ENCODE measurements at places on chromosomes 11 and 22.

DNA sequence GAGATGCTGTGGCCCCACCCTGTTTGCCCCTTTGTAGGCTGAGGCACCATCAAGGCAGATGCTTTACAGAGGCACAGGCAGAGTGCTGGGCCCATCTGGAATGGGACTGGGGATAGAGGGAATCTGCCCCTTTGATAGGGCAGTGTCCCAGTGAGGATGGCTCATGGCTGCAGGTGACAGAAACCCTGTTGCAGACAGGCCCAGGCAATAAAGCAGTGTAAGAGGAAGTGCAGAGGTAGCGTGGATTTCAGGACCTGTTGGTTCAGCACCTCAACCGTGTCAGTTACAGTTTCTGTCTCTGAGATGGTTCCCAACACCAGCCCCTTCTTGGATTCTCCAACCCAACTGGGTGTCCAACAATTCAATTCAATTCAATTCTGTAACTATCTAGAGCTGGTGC lies 25.1 kb downstream of the PRDM11 start:
- no peak for DNase-seq

- no peak for DNase-seq
These were observed 226.8 kb downstream of the BLID start for GRCh38 chr11:121889186-121889585.

DNA sequence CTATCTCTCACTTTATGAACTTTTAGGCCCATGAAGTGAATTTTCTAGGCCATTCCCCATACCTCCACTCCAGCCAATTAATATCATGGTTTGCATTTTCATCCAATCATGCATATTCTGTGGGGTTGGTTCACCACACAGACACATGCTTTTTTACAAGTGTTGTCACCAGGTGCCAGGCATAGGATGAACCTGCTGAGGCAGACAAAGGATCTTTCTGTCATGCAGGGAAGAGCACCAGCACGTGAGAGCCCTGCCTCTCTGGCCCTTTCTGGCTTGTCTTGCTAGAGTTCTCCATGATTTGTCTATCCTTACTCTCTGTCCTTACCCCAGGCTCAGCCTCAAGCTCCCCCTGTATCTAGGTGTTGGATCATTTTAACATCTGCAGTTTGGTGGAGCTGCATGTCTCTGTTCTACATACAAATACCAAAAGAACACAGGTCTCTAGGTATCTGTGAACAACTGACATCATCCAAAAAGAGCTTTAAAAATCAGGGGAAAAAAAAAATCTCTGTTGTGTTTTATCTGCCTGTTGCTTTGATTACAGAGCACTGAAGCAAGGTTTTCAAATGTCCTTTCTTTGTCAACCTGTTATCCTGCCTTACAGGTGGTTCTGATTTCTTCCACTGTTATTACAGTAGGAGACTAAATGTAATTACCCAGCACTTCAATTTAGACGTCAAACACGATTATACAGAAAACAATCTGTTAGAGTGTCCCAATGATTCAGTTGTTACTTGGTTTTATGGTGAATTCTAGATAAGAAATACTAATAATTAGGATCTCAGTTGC lies 58.4 kb upstream of the GRAMD1B start:
- no peak for DNase-seq

- no peak for DNase-seq
These were observed 101.8 kb downstream of the PHF21B start for GRCh38 chr22:44907765-44908737.

DNA sequence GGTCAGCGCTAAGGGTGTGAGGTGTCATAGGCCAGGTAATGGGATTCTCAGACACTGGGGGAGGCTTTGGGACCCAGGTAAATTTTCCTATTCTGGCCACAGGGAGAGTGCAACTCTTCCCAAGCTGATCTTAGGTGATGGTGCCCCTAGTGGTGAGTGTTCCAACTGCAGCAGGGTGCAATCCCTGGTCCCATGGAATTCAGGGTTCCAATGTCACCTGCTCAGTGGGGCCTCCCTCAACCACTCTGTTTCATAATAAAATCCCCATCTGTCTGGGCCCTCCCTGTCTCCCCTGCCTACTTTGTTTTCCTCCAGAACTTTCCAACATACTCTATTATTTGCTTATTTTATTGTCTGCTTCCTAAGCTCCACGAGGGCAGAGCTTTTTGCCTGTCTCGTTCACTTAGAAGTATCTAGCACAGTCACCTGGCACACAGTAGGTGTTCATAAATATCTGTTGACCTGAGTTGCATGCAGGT lies 2.9 kb upstream of the SGSM1 start:
- peak; percentile 57 for DNase-seq

- no peak for DNase-seq
These were observed 6.3 kb upstream of the MYO18B start for GRCh38 chr22:25735650-25736049.

DNA sequence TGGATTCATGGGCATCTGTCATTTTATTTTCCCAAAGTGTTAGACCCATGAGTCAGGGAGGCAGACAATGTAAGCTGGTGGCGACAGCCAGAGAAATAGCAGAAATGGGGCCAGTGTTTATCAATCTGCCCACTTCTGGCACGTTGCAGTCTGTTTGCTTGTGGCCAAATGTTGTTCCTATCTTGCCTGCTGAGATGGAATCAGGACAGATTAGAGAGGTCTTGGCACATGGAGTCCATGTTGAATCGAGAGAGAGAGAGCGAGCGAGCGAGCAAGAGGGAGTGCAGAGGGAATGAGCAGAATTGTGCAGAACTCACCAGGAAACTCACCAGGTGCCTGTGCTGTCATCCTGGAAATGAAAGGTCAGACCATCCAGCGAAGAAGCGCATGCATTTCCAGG lies 21.9 kb upstream of the PARVG start:
- DNase-seq: no peak

GRCh38 chr11:117020287-117020686 lies 77.9 kb downstream of the SIK3 start:
- no peak for DNase-seq

GRCh38 chr22:43849731-43850130 lies 12.6 kb downstream of the SULT4A1 start:
- no peak for DNase-seq

GRCh38 chr22:36365020-36365411 lies 22.8 kb downstream of the MYH9 start:
- DNase-seq: no peak

DNA sequence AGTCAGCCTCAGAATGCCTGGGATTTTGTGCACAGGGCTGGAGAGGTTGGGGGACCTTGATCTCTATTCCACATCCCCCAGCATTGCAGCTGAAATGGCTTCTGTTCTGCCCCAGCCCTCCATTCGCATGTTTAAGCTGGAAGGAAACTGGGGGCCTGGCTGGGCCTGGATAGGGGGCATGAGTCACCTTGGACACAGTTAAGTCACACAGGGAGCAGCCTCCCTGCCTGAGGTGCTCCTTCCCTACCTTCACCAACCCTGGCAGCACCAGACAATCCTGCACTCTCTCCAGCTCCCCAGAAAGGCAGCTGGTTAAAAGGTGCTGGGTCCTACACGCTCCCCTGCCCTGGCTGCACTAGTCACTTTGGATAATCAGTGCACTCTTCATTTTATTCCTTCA lies 763 bp downstream of the SMIM45 start:
- no peak for DNase-seq

DNA sequence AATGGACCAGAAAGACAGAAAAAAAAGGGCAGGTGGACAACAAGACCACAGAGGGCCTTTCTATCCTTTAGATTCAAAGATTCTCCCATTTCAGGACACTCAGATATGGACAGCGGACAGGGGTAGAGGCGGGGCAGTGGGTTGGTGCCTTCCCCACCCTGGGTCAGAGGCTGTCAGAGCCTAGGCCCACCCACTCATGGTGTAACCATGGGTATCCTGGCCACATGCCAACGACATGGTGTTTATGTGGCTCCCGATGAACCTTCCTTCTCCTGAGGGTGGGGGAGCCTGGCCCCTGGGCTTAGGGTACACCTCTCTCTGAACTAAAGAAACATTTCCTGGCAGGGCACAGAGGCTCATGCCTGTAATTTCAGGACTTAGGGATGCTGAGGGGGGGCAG lies 14.3 kb upstream of the P2RY2 start:
- DNase-seq: no peak

GRCh38 chr22:17968126-17968525 lies 56.2 kb downstream of the MICAL3 start:
- DNase-seq: no peak

- DNase-seq: peak; percentile 72
These were observed 8.6 kb upstream of the APOBEC3B start for GRCh38 chr22:38973289-38974169.

DNA sequence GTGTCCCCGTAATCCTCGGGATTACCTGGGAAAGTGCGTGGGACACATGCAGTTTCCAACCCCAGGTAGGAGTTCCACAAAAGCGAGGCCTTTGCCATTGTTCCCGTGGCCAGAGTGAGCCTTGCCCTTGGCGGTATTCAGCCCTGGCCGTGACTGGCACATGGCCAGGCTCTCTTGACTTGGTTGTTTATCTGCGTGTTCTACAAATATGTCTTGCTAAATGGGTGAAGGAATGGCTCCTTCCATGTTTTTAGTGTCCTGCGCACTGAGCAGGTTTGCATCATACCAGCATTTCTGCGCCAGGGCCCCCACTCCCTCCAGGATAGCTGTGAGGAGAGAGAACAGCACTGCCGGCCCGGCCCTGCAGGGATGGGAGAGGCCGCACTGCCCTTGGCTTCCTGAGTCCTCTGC lies 20.0 kb downstream of the POLR3H start:
- DNase-seq: no peak

DNA sequence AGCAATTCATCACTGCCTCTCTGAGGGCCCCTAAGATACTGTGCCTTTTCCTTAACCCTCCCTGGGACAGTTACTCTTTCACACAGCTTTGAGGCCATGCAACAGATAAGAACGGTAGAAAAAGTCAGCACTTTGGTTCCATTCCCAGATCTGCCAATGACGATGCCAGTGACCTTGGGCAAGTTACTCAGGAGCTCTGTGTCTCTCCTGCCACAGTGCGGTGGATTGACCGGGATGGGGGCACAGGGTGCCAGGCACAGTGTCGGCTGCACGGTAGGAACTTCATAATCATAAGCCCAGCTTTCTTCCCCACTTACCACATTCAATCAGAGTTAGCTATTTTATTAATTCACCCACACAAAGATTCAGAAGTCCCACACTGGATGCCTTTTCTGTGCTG lies 1041.8 kb downstream of the TBC1D22A start:
- DNase-seq: no peak

DNA sequence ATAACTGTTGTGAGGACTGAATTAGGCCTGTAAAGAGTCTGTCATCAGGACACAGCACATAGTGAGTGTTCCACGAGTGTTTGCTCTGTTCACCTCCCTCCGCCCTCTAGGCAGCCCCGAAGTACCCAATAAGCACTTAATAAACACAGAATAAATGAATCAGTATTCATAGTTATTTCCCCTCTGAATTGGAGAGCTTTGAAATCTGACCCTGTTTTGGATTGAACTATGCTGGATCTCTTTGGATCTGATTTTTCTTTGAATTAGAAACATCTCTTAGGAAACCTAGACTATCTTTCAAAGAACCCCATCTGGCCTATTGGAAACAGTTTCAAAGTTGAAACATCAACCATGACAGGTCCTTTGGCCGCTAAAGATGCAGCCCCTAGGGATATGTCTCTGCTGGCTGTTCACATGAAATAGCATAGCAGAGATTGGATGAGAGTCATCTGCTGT lies 615.5 kb downstream of the NTM start:
- DNase-seq: no peak

DNA sequence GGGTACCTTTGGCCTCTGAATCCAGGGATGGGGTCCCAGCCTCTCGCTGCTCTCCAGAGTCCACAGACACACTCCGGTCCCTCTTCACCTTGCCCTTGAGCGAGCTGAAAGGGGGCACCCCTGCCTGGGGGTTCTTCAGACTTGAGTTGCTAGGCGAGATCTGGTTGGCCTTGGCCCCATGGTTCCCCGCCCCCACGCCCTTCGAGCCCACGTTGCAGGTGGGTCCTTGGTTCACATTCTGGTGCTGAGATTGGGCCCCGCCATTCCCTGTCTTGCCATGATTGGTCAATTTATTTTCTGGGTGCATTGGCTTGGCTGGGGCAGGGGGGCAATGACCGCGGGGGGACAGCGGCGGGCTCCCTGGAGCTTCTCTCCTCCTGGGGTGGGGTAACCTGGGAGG lies 17.5 kb downstream of the BCL9L start:
- DNase-seq: no peak

- no peak for DNase-seq
These were observed 15.0 kb upstream of the GNB1L start for GRCh38 chr22:19869497-19870152.

- DNase-seq: no peak
These were observed 1491.9 kb downstream of the FAM181B start for GRCh38 chr11:81241672-81242275.

GRCh38 chr22:44638971-44639760 lies 62.8 kb upstream of the PRR5 start:
- no peak for DNase-seq

- DNase-seq: no peak
These were observed 171.2 kb downstream of the C11orf91 start for GRCh38 chr11:33529461-33529860.

DNA sequence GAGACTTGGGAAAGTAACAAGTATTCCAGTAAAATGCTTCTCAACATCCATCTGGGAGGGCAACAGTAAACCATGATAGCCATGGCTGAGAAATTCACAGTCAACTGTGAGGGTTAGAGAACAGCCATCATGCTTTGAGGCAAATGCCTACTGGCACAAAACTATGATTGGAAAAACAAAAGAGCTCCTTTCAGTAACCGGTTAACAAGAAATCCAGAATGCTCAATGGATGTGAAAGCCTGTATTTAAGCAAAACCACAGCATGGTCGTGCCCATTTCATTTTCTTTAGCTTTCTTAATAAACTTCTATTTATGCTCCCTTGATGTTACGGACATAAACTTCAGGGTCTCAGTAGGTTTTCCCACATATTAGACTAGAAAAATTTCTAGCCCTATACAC lies 139.5 kb downstream of the SOX6 start:
- DNase-seq: no peak

DNA sequence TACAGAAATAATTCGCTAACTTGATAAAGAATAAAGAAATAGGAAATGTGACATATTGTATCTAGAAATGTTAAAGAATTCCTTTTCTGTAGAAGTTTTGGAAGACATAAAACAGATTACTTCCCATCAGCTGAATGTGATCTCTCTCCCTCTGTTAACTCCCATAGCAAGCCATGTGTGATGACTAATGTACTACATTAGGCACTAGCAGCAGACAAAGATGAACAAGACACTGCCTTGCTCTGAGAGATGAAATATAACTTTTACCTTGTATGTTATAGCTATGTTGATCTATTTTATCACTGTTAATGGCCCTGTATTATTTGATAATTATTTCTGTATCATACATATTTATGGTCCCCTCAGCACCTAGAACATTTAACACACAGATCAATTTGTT lies 817.2 kb downstream of the LRRC4C start:
- no peak for DNase-seq

- DNase-seq: peak; percentile 97
These were observed at the start of gene CEP164 for GRCh38 chr11:117327567-117328374. Gene CEP164 (plus strand): TSS chr11:117327854. CDS start chr11:117338587, 10,733 bp downstream.

- DNase-seq: no peak
These were observed 58.8 kb downstream of the GRK3 start for GRCh38 chr22:25623310-25623734.

DNA sequence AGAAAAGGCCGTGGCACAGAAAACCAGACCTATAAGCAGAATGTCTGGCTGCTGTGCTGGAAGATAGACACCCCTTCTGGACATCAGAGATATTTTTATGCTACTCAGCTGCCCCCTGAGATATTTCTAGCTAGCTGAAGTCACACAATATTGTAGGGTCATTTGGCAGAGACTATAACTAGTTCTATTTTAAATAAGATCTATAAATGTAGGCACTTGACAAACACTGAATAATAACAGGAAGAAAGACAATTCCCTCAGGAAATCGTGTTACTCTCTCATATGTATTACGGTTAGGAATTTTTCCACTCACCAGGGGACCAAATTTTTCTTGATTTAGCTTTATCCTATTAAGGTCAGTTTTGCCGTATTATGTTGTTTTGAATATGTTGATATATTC lies 845.4 kb downstream of the OPCML start:
- no peak for DNase-seq

Data from GM19239 (cell line).